ENCODE measurements at places on chromosomes 7 and 10.

DNA sequence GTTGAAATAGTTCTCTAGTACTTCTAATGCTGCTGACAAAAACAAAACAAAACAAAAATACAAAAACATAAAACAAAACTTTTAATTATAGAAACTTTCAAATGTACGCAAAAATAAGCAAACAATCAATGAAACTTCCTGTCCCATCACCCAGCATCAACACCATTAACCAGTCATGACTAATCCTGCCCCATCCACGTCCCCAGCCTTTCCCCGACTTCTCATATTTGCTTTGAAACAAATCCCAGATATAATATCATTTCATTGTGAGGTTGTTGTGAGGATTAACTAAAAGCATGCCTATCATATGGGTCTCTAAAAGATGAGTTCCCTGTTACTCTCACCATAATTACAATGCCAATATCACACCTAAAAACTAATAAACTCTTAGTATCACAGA, 55.7 kb downstream of the CSTF2T start:
- no peak for DNase-seq

- peak; percentile 94 for DNase-seq
Measured at GRCh38 chr10:73879296-73880173, 5.2 kb upstream of the CAMK2G start.

DNA sequence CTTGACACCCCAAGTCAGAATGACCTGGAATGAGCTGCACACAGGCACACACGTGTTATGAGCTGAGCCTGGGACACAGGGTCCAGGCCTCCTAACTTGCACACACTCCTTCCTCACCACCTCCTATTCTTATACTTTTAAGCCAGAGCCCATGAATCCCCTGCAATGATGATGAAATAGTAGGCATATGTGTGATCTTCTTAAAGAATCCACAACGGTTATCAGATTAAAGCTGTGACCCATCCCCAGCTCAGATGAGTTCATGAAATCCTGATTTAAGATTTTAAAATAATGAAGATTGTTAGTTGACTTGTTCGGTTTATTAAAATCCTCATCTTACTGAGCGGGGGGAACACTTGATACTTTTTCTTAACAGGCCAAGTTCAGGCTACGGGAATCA, 38.6 kb downstream of the PITRM1 start:
- DNase-seq = no peak

DNA sequence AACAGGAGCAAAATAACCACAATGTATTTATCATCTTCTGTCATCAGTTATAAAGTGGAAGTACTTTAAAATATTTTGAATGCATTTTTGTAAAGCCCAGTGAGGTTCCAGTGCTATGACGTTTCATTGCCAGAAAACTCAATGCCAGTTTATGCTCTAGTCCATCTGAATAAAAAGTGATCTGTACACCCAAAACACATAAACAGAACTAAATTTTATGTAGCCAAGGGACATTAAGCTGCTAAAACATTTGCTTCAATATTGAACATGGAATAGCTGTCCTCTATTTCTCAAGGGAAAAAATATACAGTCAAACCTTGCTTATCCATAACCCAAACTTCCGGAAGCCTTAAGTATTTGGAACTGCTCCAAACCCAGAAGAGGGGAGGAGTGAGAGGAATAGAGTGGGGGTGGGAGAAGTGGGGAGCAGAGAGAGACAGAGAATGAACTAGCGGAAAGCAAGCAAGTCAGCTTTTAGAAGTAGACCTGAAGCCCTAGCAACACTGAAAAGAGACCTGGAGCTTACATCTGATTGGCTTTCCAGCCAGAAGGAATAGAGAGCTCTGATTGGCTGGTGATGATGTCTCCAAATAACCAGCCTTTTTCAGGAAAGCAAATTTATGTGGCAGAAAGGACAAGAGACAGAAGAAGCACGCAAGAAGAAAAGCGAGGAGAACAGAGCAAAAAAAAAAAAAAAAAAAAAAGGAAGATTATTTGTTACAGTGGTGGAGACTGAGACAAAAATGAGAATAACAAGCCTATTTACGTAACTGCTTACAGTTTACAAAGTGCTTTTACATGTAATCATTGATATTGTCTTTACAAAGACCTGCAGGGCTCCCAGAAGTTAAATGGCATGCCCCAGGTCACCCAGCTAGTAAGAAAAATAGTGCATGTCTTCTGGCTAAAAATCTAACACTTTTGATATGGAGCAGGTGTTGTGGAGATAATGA, 196.0 kb downstream of the RNLS start:
- DNase-seq = peak; percentile 44

GRCh38 chr10:33139181-33139646, 181.2 kb upstream of the ITGB1 start:
- no peak for DNase-seq

DNA sequence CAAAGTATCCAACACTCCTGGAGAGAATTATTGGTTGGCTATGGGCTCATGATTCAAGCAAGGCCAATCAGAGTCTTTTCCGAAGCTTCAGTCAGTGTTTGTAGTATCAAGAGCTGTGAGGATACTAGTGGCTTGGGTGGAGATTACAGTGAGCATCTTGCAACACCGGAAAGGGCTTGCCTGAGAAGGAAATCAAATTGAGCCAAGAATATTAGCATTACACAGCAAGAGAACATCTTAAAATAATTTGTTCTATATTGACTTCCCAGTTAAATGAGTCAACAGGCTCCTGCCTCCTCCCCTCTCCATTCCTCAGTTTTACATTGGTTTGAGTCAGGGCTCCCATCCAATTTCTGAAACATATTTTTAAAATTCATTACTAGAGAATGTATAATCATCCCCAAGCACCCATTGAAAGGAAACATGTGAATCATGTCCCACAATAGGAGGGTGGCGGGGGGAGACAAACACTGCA, 127.4 kb downstream of the ELAPOR2 start:
- no peak for DNase-seq

GRCh38 chr7:47792521-47793121, 155.6 kb downstream of the PKD1L1 start:
- no peak for DNase-seq

GRCh38 chr7:12685550-12685949, 1.9 kb upstream of the ARL4A start:
- peak; percentile 46 for DNase-seq

DNA sequence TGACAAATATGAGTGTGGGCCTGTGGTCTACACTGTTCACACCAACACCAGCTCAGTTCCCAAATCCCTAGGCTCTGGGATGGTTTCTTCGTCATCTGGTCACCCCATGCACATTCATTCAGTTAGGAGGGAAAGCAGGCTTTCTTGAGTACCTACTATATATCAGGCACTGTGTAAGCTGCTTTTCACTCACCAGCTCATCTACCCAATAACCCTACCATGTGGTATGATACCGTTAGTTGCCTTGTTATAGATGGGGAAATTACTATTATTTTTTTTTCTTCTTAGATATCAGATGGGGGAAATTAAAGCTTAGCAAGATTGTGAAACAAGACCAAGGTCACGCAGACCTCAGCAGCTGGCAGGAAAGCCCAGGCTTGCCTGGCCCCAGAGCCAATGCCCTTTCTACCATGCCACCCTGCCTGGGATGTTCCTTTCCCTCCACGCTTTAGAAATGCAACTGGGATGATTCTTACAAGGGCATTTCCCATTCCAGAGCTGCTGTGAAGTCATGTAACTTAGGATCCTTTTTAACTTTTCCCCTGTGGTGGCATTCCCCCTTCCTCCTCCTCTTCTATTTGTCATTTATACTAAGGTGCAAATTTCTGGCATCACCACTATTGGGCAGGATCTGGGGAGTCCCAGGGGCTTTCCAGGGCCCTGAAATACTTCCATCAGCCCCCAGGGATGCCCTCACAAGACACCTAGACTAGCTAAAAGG, 93.1 kb upstream of the EFCAB10 start:
- DNase-seq = no peak

DNA sequence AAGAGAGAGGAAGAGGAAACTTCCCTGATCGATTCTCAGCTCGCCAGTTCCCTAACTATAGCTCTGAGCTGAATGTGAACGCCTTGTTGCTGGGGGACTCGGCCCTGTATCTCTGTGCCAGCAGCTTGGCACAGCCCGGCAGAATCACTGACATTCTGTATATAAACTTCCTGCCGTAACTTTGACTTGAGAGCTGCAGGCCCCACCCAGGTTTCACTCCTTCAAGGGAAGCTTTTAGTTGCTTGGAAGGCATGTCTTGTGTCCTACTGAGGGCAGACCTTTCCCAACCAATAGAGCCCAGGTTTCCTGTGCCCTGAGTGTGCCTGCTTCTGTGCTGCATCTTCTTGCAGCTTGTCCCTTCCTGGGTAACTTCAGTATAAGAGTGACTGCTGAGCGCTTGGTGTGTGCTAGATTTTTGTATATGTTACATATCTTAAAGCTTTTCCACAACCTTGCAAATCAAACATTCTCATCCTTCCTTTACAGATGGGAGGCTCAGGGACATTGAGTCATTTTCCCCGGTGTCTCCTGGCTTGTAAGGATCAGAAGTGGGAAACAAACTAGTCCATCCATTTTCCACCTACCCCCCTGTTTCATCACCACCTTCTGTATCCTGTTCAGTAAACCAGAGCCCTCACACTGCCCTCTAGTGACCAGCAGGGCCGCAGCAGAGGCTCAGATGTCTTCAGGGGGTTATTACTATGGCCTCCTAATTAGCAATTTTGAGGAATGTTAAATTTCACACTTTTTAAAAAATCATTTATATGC, 225.2 kb upstream of the PRSS58 start:
- DNase-seq = peak; percentile 23

GRCh38 chr10:18463673-18464211, 187.6 kb downstream of the NSUN6 start:
- DNase-seq = no peak

GRCh38 chr7:27109466-27110185, 7.1 kb upstream of the HOXA2 start:
- DNase-seq = no peak

- no peak for DNase-seq
Measured at GRCh38 chr10:9885761-9886160, 1131.9 kb upstream of the CELF2 start.

- no peak for DNase-seq
Measured at GRCh38 chr10:119616882-119617570, 20.3 kb upstream of the TIAL1 start.

GRCh38 chr10:104209575-104210198, 22.5 kb downstream of the CFAP43 start:
- DNase-seq = peak; percentile 7

DNA sequence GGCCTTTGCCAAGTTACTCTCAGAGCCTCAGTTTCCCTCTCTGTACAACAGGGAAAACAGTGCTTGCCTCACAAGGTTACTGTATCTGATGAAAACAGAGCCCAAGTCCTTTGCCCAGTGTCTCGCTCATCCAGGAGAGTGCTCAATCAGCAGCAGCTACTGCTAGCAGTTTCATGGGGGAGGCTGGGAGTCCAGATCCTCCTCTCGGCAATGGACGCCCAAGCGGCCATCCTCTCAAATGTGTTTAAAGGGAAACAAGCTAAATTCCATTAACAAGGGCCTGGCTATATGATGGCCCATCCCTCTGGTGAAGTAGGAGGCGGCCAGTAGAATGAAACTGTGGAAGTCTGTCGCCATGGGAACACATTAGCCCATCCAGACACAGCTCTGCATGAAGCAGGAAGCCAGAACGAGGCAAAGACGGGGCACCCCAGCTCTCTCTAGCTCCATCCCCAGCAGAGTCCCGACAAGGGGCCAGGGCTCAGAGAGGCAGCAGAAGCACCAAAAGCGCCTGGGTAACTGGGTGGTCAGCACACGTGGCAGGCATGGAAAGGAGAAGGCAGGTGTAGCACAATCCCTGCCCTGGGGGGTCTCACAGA, 35.2 kb downstream of the FAM53B start:
- DNase-seq = no peak

- DNase-seq = no peak
Measured at GRCh38 chr10:13658264-13658663, 71.5 kb downstream of the PRPF18 start.

- DNase-seq = no peak
Measured at GRCh38 chr7:80760292-80760691, 121.8 kb downstream of the CD36 start.

GRCh38 chr7:3356173-3356572, 55.1 kb downstream of the SDK1 start:
- no peak for DNase-seq

DNA sequence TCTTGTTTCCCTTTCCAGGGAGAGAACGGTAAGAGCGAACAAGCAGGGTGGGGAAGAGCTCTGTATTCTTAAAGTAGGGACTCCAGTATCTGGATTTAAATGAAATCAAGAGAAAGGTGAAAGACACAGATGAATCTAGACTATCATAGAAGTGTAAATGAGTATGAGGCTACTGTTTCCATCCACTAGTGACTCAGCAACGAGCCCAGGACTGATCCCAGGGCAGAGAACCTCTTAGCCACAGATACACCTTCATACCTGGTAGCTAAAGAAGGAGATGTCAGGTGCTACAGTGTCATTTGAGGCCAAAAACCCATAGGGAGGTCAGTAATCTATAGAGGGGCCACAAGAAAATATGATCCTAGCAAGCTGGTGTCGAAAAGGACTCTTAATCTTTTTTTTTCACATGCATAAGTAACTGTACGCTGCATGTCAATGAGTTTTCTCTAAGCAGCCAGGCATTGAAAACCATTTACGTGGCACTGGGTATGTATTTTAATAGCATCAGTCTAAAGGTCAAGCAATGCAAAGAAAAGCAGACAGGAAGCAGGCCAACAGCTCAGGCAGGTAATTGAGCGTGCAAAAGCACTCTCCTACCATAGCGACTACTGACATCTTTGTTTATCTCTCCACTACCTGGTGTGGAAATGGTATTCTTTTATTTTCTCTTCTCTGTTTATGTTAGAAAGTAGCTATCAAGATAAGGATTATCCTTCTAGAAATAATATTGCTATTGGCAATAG, 91.5 kb upstream of the EGR2 start:
- no peak for DNase-seq

DNA sequence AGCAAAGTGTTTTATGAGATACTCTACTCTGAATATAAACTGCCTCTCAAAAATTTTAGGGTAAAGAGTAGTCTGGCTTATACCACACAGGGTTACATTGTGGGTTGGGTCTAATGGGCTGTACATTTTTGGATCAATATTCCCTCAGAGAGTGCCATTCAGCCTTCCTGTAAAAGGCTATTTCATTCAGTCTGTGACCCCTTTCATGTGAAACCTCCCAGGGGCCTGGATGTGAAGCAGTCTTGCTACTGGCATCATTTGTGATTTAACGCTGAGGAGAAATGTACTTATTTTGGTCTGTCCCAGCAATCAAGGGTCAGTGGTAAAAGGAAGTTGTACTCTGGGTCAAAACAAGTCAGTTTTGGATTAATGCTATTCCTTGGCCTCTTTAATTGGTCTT, 71.8 kb upstream of the PRKG1 start:
- no peak for DNase-seq

GRCh38 chr10:43046288-43046991, 30.4 kb upstream of the RET start:
- DNase-seq = no peak

GRCh38 chr7:144885478-144885877, 49.6 kb upstream of the TPK1 start:
- DNase-seq = no peak

GRCh38 chr10:88886557-88886956, 6.5 kb downstream of the STAMBPL1 start:
- no peak for DNase-seq

GRCh38 chr10:4252701-4253100, 467.7 kb upstream of the KLF6 start:
- DNase-seq = no peak

- no peak for DNase-seq
Measured at GRCh38 chr10:52106011-52106410, 208.1 kb upstream of the DKK1 start.

GRCh38 chr7:73442222-73442902, 8.8 kb downstream of the FZD9 start:
- no peak for DNase-seq

Measured in naive B cell (primary cell).